ENCODE measurements at places on chromosomes 2 and 18. TPM values are rescaled to one million over a fixed set of nuclear protein-coding genes. Genes with fewer than 3 reads are reported as not detected.

DNA sequence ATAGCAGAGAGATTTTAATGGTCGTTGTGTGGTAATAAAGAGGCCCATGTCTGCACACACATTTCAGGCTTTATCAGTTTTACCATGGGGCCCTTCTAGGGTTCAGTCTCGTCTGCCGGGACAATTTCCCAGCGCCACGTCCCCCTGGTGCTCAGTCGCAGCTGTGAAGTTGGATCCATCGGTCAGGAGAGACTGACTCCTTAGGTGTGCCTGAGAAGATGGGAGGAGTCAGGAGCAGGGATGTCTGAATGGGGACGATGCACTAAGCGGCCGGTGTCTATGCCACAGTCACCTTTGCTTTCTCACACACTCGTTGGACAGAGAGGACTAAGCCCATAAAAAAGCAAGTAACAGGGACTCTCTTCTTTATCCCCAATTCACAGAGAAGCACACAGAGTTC is 71.4 kb downstream of the TWIST2 start:
- no peak for DNase-seq

- DNase-seq = no peak
These were observed 488.8 kb downstream of the PARD3B start for GRCh38 chr2:205034034-205034433.

- no peak for DNase-seq
These were observed 65.7 kb upstream of the PPM1B start for GRCh38 chr2:44102790-44103562.

DNA sequence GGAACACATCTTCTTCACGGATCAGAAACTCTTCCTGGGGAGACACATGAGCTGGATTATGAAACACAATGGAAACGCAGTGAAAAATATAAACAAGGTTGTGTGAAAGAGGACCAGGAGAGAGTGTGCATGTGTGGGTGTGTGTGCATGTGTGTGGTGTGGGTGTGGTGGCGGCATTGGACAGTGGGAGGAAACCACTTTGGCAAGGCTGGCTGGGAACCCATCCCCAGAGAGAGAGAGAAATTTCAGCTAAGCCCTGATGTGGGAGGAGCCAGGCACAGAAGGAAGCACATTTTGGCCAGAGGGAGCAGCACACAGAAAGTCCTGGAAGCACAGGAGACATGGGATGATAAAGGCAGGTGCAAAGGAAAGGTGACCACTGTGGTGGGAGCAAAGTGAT is 147.6 kb upstream of the COPS8 start:
- no peak for DNase-seq

DNA sequence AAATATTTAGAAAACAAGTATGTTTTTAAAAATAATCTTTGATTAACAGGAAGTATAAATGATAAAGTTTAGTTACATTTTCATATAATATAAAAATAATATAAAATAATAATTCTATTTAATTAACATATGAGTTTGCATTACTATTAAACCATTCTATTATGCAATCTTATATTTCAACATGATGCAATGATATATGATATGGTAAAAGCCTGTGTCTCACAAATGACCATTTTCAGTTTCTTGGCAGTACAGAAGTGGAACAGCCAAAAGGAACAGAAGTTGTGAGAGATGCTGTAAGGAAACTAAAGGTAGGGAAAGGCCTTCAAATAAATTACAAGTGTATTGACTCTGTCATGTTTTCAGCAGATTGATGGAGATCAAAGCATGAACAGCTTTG is 230.8 kb downstream of the GULP1 start:
- no peak for DNase-seq

GRCh38 chr2:1606421-1607235 is 137.7 kb downstream of the PXDN start:
- no peak for DNase-seq

GRCh38 chr2:46780411-46780800 is 135.2 kb downstream of the MCFD2 start:
- DNase-seq = no peak

- no peak for DNase-seq
These were observed 43.3 kb upstream of the ITM2C start for GRCh38 chr2:230821261-230821990.

DNA sequence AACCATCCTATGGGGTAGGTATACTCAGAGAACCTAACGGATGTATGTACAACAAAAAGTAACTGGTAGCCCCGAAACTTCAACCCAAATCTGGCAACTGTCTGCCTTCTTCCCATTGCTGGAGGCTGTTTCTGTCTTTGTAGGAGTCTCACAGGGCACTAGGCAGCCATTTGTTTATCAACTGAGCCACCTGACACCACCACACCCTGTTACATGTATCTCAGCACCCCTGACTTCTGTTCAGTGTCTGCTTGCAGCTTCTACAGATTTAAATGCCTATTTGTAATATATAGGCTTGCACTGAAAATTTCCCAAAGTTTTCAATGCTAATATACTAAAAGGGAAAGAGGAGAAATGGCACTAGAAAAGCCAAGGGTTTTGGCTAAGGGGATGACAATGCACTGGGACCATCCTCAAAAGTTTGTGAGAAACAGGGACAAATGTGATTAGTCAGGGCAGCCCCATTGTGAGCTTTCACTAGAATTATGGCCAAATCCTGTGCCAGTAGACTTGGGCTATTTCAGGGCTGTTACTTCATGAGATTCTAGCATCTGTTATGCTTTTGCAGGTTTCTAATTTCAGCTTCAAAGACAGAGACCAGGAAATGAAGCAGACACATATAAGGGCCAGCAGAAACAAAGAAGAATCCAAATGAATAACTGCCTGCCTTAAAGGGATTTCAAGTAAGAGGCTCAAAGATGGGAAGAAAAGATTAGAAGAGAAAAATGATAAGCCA is 103.3 kb downstream of the MYO5B start:
- DNase-seq = no peak

DNA sequence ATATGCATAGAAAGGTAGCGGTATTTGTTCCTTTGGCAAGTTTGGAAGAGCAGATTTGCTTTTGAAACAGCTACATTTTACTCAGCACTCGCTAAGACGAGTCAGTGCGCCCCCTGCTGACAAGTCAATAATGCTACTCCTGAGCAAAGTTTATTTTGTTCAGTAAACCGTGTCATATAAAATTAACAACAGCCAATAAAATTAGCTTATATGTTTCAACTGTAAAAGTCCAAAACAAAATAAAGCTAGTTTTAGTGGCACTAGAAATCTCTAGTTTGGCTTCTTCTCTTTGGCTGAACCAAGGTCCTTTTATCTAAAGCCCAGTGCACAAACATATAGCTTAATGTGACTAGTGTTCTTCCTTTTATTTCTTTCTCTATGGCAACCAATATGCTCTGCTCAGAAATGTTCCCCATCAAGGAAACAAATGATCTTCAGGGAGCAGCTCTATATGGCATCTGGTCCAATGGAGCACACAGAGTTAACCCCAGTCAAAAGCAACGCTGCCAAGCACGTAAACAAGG is 4.2 kb upstream of the POU3F3 start:
- no peak for DNase-seq

- no peak for DNase-seq
These were observed 1184.0 kb upstream of the GYPC start for GRCh38 chr2:125471963-125472362.

- no peak for DNase-seq
These were observed 10.4 kb downstream of the TMEFF2 start for GRCh38 chr2:192184349-192184748.

DNA sequence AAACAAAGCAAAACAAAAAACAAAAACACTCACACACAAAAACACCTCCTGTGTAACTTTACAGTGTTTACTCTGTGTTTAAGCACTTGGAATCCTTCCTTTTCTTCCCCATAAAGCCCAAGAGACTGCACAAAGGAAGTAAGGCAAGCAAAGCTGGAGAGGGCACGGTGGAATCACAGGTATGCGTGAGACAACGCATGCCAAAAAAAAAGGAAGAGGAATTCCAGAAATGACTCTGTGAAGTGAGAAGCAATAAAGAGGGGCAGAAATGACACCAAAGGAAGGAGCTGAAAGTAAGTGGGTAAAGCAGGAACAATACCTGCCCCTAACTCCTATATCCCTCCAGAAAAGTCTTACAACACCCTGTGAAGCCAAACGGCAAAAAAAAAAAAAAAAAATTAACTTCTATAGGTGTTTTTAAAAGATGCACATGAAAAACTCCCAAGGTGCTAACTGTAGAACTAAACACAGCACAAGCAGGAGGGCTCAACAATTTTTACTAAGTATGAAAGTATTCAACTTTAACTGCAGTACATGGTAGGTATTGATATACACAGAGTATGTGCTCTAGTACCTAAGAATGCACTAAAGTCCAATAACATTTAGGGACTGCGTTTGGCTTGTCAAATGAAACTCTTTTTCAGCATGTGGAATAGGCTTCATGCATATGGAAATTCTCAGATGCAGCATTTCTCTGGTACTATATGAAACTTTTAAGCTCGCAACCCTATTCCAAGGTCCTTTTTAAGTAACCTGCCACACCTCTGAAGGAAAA is 9.1 kb downstream of the RND3 start:
- no peak for DNase-seq

- DNase-seq = no peak
These were observed 163.1 kb downstream of the TTC32 start for GRCh38 chr2:19738707-19739106.

GRCh38 chr2:225725726-225726125 is 326.2 kb downstream of the NYAP2 start:
- DNase-seq = no peak

- no peak for DNase-seq
These were observed 252.9 kb downstream of the RNF152 start for GRCh38 chr18:61639886-61640285.

- DNase-seq = peak; percentile 80
These were observed 129.2 kb upstream of the MEIS1 start for GRCh38 chr2:66305718-66306117.

The CYP27A1 gene
- polyA plus RNA-seq = 59.1 TPM

The GCG gene
- polyA plus RNA-seq = not detected

The IMP4 gene
- 43.9 TPM for polyA plus RNA-seq

The C2orf81 gene
- polyA plus RNA-seq = 8.4 TPM

The TUBA4B gene
- 0.91 TPM for polyA plus RNA-seq

The CRYGD gene
- 0.26 TPM for polyA plus RNA-seq

The CGREF1 gene
- 5.7 TPM for polyA plus RNA-seq

The ACVR1 gene
- 27.5 TPM for polyA plus RNA-seq

The ZNF407 gene
- 10.5 TPM for polyA plus RNA-seq

The PDCL3 gene
- polyA plus RNA-seq = 37.4 TPM
